ENCODE measurements at places on chromosomes 13 and 19. TPM values are rescaled to one million over a fixed set of nuclear protein-coding genes. Genes with fewer than 3 reads are reported as not detected.

- H3K27ac ChIP-seq: no peak overlapping the region
- no peaks in the 10 kb centered on the region for H3K27me3 ChIP-seq
- H3K4me3 ChIP-seq: no peak overlapping the region
- no peak for DNase-seq
Observed at GRCh38 chr13:60627071-60627686, 230.2 kb downstream of the TDRD3 start.

Gene PDE4C
- not detected for total RNA-seq

Gene ANGPTL8
- 1.3 TPM for total RNA-seq

- H3K4me3 ChIP-seq: no peak overlapping the region
- no peaks in the 10 kb centered on the region for H3K27me3 ChIP-seq
- no peaks in the 10 kb centered on the region for H3K4me1 ChIP-seq
- no peak for DNase-seq
- no peaks in the 10 kb centered on the region for H3K36me3 ChIP-seq
Observed at GRCh38 chr13:111482126-111482525, 161.7 kb downstream of the TEX29 start.

GRCh38 chr13:50867637-50867945 lies 24.1 kb upstream of the DLEU7 start:
- H3K4me3 ChIP-seq: no peak overlapping the region
- H3K36me3 ChIP-seq: no peaks in the 10 kb centered on the region
- H3K27ac ChIP-seq: no peak overlapping the region
- no peaks in the 10 kb centered on the region for H3K27me3 ChIP-seq
- no peak for DNase-seq

GRCh38 chr19:5798244-5798643 lies 6.6 kb upstream of the NRTN start:
- DNase-seq: no peak
- H3K27me3 ChIP-seq: no peaks in the 10 kb centered on the region
- H3K36me3 ChIP-seq: no peaks in the 10 kb centered on the region
- H3K4me1 ChIP-seq: no peaks in the 10 kb centered on the region

Gene ADGRE1
- total RNA-seq: not detected

GRCh38 chr19:11422163-11423065 lies 3.3 kb upstream of the RGL3 start:
- peaks cover 54% of the 10 kb centered on the region for H3K4me1 ChIP-seq
- peaks cover 7% of the 10 kb centered on the region for H3K27me3 ChIP-seq
- no peaks in the 10 kb centered on the region for H3K36me3 ChIP-seq
- H3K27ac ChIP-seq: peak overlapping the region; percentile 83

GRCh38 chr13:20197361-20197834 lies 4.7 kb upstream of the GJB2 start:
- H3K4me3 ChIP-seq: no peak overlapping the region
- H3K27me3 ChIP-seq: peaks cover 21% of the 10 kb centered on the region
- H3K4me1 ChIP-seq: peaks cover 20% of the 10 kb centered on the region
- no peaks in the 10 kb centered on the region for H3K36me3 ChIP-seq
- DNase-seq: no peak

GRCh38 chr13:73131247-73131646 lies 72.4 kb downstream of the KLF5 start:
- H3K27ac ChIP-seq: no peak overlapping the region
- H3K4me1 ChIP-seq: no peaks in the 10 kb centered on the region
- DNase-seq: no peak
- no peaks in the 10 kb centered on the region for H3K27me3 ChIP-seq
- no peaks in the 10 kb centered on the region for H3K36me3 ChIP-seq

- no peak overlapping the region for H3K4me3 ChIP-seq
- no peak overlapping the region for H3K27ac ChIP-seq
- no peaks in the 10 kb centered on the region for H3K36me3 ChIP-seq
- no peak for DNase-seq
Observed at GRCh38 chr13:93771782-93772181, 545.2 kb downstream of the GPC6 start.

Measured in right atrium auricular region (tissue), 2 donors.